Stimulated activated CD4-positive, alpha-beta T cell treated with anti-CD3 and anti-CD28 coated beads, Interleukin-1b, Interleukin-23, amount 100 ng/mL, for 24 hours (primary cell): ENCODE measurements at places on chromosomes 2 and 18.
A peak's percentile ranks its signal among the peaks of the same experiment; 100 is the strongest.

- no peak for DNase-seq
These were observed 2.9 kb downstream of the ZFAND2B start for GRCh38 chr2:219209236-219210195.

DNA sequence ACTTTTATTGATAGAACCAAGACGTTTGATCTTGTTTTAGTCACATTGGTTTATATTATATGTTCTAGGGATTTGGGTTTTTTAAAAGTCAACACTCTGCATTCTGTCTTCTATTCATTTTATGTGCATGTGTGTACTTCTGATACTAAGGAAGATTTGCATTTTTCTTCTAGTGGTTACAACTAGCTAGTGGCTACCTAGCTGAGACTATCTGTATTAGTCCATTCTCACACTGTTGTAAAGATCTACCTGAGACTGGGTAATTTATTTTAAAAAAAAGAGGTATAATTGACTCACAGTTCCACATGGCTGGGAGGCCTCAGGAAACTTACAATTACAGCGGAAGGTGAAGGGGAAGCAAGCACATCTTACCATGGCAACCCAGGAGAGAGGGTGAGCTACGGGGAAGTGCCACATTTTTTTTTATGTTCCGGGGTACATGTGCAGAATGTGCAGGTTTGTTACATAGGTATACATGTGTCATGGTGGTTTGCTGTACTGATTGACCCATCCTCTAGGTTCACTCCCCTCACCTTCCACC, 69.9 kb downstream of the SP100 start:
- DNase-seq: no peak

GRCh38 chr2:234394450-234394849, 102.4 kb downstream of the ARL4C start:
- no peak for DNase-seq

- DNase-seq: peak; percentile 18
These were observed 92.1 kb downstream of the TMEM18 start for GRCh38 chr2:584863-585823.

- no peak for DNase-seq
These were observed 57.5 kb upstream of the AGPS start for GRCh38 chr2:177334940-177335543.

GRCh38 chr18:58310517-58310916, 266.5 kb downstream of the NEDD4L start:
- peak; percentile 20 for DNase-seq

- no peak for DNase-seq
These were observed 70.4 kb downstream of the ASAP2 start for GRCh38 chr2:9276901-9277451.

- DNase-seq: no peak
These were observed 118.8 kb upstream of the SP3 start for GRCh38 chr2:174083843-174084458.

DNA sequence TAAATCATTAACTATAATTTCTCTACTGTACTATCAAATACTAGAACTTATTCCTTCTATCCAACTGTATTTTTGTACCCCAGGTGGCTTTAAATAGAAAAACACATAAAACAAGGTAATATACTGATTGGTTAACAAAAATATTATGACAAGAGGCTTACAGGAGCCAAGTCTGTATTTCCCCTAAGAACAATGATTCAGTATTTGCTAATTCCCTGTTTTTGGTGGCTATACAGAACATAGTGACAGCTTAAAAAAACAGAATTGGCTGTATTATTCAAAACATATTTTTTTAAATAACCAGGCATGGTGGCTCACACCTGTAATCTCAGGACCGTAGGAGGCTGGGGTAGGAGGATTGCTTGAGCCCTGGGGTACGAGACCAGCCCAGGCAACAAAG, 16.3 kb downstream of the RTN4 start:
- DNase-seq: no peak

DNA sequence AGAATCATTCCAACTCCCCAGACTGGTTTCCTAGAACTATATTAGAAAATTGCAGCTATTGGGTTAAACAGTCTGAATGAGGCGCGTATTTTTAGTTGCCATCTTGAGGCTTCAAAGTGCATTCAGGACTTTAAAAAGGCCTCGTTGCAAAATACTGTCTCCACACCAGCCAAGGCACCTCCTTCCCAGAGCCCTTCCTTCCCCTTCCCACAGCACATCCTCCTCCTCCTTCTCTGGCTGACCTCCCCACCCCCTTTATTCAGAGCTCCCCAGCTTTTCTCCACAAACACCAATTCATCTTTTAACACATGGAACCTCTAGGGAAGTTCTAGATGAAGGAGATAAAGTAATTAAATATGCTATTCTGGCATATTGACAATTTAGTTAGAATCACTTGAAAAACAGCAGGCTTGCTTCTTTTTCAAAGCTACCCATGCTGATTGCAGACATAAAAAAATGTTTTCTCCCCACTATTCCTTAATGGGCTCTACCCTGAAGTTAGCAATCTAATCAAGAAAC, 90.3 kb downstream of the RTP5 start:
- DNase-seq: no peak

GRCh38 chr2:27303093-27304025, 4.9 kb downstream of the UCN start:
- no peak for DNase-seq

DNA sequence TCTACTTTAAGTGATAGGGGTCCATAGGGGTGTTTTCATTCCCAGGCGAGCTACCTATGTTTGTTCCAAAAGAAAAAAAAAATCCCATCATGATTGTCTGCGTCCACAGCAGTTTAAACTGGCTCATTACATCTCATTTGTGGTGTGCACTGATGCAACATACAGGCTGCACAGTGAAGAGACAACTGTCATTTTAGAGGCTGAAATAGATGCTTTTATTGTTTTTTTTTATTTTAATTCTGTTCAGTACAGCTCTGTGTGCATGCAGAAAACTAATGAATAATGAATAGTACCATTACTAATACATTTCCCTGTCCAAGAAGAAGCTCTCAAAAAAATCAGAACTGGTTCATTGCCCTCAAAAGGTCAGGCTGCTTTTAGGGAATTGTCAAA, 92.8 kb upstream of the ZNF516 start:
- no peak for DNase-seq

- no peak for DNase-seq
These were observed 7.8 kb upstream of the SCYGR1 start for GRCh38 chr2:227395556-227395955.

DNA sequence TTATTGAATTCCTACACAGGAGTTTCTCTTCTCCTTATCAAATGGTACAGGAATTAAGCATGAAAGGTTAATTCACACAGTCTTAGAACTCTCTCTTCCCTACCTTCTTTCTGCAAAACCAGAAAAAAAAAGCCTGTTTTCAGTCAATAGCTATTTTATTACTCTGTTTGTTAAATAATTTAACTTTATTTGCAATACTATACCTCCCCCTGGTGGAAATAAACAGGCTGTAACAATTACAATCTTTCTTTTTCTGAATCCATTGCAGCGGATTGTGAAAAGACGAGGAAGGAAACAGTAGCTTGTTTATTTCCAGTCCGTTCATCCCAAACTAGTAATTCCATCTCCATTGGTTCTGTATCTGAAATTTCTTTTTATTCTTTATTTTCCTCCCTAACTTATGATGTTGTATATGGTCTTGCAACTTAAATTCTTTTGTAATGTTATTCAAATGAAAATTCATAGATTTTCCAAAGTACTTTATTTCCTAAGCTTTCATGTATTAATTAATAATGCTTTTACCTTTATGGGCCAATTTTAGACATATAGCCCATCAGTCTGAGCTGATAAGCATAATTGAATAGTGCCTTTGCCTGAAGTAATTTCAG, 165.2 kb downstream of the SH3BP4 start:
- DNase-seq: no peak

- no peak for DNase-seq
These were observed 14.1 kb downstream of the CEP68 start for GRCh38 chr2:65070172-65070830.

- no peak for DNase-seq
These were observed 227.3 kb upstream of the RAB6C start for GRCh38 chr2:129752176-129752575.

GRCh38 chr18:55320424-55321264, 267.3 kb downstream of the TCF4 start:
- DNase-seq: no peak

- DNase-seq: no peak
These were observed 35.4 kb upstream of the DYNC1I2 start for GRCh38 chr2:171651667-171652415.

- no peak for DNase-seq
These were observed 240.6 kb upstream of the CWC22 start for GRCh38 chr2:180247658-180248057.

DNA sequence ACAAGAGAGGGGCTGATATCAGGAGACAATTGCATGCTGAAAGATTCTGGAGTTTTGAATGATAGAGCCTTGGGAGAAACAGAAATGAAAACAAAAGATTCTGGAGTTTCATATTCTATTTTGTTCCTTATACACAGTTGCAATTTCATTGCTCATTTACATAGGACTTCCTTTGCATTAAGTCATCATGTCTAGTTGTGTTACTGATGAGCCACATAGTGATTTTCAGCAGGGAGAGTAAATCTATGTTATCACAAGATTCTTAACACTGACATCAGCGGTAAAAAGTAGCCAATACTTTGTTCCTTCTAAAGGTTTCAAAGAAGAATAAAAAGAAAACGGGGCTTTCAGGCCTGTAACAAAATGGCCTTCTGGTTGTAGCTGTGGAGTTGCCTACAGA, 7.1 kb downstream of the ADAM17 start:
- no peak for DNase-seq

DNA sequence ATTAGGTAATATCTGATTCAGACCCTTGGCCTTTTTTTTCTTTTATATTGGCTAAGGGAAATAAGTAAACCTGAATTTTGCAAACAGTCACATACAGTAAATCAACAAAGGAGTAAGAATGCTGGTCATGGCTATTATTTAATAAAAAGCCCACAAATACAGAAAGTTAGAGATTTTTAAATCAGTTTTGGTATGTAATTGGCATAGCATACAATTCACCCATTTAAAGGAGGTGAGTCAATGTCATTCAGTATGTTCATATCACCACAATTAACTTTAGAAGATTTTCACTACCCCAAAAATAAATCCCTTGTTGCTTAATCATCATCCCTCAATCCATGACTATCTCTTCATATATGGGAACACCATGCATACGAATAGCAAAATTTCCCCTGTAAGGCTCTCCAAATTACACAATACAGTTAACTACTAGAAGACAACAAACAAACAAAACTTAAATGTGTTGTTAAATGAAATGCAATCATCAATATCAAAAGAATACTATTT, 45.9 kb upstream of the NYAP2 start:
- DNase-seq: no peak

GRCh38 chr18:56119681-56120080, 518.7 kb downstream of the TXNL1 start:
- DNase-seq: no peak

DNA sequence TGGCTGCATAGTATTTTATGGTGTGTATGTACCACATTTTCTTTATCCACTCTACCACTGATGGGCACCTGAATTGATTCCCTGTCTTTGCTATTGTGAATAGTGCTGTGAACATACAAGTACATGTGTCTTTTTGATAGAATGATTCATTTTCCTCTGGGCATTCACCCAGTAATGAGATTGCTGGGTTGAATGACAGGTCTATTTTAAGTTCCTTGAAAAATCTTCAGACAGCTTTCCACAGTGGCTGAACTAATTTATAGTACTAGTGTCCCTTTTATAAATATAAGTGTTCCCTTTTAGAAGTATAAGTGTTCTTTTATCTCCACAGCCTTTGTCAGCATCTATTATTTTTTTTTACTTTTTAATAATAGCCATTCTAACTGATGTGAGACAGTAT, 303.9 kb upstream of the EPHA4 start:
- no peak for DNase-seq

DNA sequence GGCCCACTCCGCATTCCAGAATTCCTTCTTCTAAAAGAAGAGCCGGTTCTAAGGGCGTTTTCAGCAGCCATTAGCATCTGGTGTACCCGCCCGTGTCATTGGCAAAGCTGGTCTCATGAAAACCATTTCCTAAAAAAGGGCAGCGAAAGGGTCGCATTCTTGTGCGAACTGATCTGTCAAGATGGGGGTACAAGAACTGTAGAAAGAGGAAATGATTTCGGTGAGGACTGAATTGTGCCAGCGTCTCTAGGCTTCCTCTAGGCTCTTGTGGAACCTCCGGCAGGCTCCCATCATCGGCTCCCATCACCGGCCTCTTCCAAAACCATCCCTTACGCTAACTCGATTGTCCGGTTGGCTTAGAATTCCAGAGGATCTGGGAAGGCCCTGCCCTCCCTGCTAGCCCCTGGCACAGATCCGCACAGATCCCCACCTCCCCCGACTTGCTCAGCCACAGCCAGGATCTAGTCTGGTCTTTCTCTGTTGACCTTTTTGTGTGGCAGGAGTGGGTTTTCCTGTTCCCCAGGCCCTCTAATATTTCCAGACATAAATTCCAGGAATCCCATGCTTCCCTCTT, 1.3 kb downstream of the RAB31 start:
- no peak for DNase-seq

DNA sequence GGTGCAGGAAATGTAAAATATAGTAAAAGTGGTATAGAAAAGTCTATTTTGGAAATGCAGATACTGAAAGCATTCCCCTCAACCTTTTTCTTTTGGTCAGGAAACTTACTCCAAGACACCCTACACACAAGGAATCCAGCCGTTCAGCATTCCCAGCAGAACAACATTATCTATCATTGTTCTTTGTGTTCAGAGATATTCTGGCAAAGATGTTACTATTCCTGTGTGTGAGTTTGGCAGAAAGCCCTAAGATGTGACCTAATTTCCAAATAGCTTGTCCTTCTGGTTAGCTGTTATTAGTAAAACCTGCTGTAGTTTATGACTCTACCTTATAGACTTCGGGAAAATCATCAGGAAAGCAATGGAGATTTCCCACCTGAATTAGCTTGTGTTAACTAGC, 78.1 kb upstream of the PELI1 start:
- DNase-seq: no peak

DNA sequence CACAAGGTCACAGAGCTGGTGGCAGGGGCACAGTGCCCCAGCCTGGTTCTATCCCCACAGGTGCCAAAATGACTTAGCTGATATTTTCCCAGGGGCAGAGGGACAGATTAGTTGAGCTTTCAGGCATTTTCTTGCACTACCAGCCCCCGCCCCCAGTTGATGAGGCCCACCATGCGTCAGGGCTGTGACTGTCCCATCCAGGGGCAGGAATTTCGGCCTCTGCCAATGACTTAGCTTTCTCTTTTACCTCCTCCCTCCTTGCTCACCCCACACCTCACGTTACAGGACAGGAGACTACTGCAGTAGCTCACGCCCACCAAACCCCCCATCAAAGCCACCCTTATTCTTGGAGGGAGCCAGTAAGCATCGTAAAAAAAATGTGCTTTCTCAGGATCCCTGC, 31.5 kb downstream of the MRO start:
- no peak for DNase-seq
